ENCODE measurements at places on chromosomes 2 and 18.
A peak's percentile ranks its signal among the peaks of the same experiment; 100 is the strongest.

GRCh38 chr18:40868110-40868858, 1086.8 kb upstream of the PIK3C3 start:
- no peak for DNase-seq

- no peak for DNase-seq
Observed at GRCh38 chr2:170972296-170973224, 43.5 kb downstream of the GORASP2 start.

DNA sequence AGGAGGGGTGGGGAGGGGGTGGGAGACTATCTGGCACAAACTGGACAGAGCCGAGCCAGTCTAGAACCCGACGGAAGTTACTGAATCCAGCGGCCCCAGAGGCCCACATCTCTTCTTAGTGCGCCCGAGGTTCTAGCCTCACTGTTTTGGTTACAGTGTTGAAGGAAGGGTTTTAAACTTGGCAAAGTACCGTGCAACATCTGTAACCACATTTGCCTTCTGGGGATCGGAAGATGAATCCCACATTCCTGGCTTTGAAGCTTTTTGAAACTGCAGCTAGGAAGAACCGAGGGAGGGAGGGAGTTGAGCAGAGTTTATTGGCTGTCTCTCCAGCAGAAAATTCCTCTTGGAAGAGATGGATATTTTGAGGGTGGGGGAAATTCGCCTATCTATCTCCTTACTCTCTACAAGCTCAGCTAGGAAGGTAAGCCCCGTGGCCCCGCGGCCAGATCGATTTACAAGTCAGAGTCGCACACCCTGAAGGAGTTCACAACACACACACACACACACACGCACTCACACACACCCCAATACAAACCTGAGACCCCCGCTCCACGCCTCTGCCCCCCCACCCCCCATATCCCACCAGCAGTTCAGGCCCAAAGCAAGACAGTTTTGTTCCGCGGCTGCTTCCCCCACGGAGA, 1.0 kb downstream of the ACVR1 start:
- peak; percentile 81 for DNase-seq

DNA sequence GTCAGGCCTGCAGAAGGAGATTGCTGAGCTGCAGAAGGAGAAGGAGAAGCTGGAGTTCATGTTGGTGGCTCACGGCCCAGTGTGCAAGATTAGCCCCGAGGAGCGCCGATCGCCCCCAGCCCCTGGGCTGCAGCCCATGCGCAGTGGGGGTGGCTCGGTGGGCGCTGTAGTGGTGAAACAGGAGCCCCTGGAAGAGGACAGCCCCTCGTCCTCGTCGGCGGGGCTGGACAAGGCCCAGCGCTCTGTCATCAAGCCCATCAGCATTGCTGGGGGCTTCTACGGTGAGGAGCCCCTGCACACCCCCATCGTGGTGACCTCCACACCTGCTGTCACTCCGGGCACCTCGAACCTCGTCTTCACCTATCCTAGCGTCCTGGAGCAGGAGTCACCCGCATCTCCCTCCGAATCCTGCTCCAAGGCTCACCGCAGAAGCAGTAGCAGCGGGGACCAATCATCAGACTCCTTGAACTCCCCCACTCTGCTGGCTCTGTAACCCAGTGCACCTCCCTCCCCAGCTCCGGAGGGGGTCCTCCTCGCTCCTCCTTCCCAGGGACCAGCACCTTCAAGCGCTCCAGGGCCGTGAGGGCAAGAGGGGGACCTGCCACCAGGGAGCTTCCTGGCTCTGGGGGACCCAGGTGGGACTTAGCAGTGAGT, 19.4 kb downstream of the FOSL2 start:
- no peak for DNase-seq

DNA sequence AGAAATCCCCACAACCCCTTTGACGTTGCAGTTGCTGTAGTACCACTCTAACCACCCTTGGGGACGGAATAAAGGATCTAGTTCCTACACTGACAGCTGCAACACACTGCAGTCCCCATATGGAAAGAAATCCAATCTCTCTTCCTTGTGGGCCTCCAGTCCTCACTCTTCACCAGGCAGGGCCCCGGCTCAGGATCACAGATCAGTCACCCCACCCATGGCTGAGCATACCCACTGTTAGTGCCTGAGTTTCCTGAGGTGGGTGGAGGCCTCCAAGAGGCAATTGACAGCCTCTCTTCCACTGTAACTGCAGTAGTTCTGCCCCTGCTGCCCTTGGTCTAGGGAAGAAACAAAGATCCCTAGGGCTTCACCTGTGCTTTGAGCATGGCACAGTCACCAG, 670.0 kb upstream of the CDH2 start:
- DNase-seq: no peak

DNA sequence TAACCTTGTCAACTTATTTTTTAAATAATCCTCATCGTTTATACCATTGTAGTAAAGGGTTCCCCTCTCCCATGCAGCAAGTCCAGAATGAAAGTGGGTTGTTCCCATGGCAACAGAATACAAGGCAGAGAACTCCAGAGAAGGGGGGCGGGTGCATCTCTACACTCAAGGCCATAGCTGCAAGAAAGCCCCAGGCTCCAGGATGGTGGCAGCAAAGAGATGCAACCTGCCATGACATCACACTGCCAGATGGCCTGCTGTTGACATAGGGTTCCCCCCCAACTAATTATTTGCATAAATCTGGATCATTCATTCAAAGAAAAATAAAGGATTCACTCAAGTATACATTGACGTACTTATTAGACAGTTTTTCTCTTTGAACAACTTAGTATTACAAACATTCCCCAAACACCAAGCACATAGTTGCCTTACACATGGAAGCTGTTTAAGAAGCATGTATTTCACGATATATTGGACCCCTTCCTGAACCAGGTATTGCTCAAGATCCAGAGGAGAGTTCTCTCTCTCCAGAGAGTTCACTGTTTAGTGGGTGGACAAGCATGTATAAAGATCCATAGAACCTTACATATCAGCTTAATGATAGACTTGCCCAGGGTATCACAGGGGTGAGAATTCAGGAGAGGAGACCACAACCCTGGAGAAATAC, 87.4 kb upstream of the KLF7 start:
- DNase-seq: no peak

- no peak for DNase-seq
Observed at GRCh38 chr2:218192902-218193430, 24.0 kb upstream of the ARPC2 start.

DNA sequence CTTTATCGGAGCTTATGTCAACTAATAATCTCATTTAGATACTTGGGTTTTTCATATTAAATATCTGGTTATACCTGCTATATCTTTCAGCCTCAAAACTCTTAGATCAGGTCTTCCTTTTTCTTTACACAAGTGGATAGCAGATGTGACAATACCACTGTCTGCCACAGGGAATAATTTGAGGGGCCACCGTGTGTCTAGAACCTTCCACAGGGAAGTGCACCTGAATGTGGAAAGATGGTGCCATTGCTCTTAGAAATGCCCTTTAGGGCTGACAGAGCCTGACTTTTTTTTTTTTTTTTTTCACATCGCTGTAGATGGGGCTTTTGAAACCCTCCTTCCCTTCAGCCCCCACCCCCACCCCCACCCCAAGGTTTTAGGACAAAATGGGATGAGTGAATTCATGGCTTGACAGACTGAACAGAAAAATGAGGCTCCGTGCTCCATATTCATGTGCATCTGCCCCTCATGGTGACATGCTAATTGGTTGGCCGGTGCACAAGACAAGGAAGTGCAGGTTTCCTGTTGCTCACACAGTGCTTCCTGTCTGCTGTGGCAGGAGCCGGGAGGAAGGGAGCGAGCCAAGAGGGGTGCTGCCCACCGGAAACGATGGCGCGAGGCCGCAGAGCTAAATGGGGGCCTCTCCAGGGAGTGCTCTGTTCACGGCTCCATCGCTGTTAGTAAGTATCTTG, 246.0 kb downstream of the LDLRAD4 start:
- no peak for DNase-seq

- no peak for DNase-seq
Observed at GRCh38 chr2:166413255-166413654, 37.5 kb upstream of the SCN9A start.

DNA sequence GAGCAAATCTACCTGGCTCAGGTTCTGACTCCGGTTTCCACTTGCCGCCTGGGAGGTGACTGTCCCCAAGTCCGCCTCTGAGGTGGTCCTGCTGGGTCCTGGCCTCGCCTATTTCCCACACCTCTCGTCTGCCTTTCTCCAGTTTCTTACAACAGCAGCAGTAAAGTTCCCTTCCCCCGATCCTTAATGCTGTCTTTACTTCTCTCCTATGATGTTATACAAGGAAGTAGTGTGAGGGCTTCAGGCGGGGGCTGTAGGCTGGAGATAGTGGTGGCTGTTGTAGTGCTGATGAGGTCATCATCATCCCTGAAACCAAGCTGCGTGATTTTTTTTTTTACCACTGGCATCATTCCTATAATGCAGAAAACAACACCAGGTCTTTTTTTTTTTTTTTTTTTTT, 18.9 kb downstream of the TGIF1 start:
- no peak for DNase-seq

DNA sequence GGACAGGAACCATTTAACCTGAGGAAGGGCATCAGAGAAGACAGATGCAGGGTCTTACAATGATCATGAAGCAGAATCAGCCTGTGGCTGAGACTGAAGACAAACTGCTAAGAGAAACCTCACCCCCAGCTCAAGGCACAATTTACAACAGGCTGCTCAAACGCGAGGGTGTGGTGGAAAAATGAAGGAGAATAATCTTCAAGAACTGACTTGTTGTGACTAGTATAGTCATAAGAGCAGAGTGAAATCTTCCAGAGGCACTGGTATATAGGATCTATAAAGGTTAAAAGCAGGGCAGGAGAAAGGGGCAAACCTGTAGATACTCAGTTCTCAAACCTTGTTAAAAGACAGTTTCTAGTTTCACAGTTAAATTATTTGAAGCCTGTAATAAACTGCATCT, 1155.8 kb upstream of the TMEFF2 start:
- DNase-seq: no peak

GRCh38 chr18:11789716-11790510, 61.3 kb upstream of the CHMP1B start:
- no peak for DNase-seq

GRCh38 chr2:24820175-24820513, 26.9 kb downstream of the CENPO start:
- DNase-seq: no peak

GRCh38 chr18:3230401-3231334, 10.9 kb upstream of the MYOM1 start:
- DNase-seq: no peak

- no peak for DNase-seq
Observed at GRCh38 chr2:21395366-21395765, 271.6 kb downstream of the TDRD15 start.

GRCh38 chr2:236341721-236342120, 77.5 kb upstream of the ASB18 start:
- no peak for DNase-seq

DNA sequence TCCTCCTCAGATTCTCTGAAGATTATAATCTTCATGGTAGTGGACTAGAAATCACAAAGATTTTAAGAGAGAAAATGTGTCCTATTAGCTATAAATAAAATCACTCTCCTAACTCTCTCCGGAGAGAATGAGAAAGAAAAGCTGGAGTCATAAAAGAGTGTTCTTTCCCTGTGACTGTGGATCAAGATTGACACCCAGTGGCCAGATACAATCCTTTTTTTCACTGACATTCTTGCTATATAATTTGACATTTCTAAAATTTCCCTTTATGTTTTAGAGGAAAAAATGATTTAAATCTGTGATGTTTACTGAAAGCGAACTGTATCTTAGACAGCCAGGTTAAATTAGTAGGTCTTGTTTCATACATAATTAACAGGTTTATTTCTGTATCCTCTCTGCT, 35.4 kb upstream of the LRP2 start:
- DNase-seq: no peak

DNA sequence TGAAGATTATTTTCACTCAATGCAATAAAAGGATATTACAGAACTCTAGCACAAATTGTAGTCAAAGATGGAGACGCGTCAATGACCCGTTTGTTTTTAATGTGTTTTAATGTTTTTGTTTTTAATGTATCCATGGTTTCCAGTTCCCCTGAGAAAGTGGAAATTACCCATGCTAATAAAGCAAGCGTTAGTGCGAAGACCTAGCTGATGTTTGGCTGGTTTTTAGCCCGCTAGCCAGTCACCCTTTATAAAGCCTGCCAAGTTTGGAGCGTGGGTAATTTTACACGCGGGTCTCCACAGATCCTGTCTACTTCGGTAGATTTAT, 430 bp upstream of the CHMP1B start:
- DNase-seq: peak; percentile 71

DNA sequence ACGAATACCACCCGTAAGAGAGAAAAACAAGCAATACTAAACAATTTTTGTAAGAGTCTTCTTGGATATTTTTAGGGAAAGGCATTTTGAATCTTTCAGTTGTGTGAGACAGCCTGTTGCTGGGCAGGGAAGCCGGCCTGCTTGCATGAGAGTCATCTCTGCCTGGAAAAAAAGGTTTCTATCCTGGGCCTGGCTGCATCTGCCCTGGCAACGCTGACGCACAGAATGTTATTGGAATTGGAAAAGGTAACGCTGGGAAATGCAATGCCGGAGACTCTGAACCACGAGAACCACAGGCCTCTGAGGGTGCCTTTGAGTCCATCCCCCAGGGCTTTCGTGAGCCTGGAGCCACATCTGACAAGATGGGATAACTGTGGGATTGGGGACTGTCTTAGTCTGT, 17.9 kb upstream of the NPAS2 start:
- no peak for DNase-seq

GRCh38 chr18:27797484-27797883, 379.4 kb downstream of the CDH2 start:
- no peak for DNase-seq

GRCh38 chr18:6219116-6219717, 195.5 kb downstream of the L3MBTL4 start:
- no peak for DNase-seq

DNA sequence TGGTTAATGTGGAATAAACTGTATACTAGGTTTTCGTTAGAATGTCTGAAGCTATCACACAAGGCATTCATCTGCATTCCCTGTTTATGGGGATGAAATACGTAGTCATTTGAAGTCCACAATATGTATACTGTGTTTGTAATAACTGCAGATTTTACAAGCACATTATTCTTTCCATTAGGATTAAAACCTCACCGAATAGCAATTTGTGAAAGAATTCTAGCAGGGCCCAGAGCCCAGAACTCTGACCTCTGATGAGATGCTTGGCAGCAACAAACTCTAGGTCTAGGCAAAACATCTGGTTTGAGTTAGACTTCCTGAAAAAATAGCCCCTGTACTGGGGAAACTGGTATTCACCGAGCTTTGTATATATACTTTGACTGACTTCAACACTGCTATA, 158.2 kb downstream of the SRBD1 start:
- DNase-seq: peak; percentile 81

GRCh38 chr2:159030674-159031380, 62.4 kb downstream of the TANC1 start:
- DNase-seq: no peak

Data from forelimb muscle (tissue), 1 donor.